CD14-positive monocyte (primary cell): ENCODE measurements at places on chromosomes 7 and 10. TPM values are rescaled to one million over a fixed set of nuclear protein-coding genes. Genes with fewer than 3 reads are reported as not detected.

GIMAP5 gene
- polyA plus RNA-seq = 17.1 TPM

ENKUR gene
- polyA plus RNA-seq = not detected

SDK1 gene
- 0.01 TPM in 1 of 2 replicates, not detected in the other for polyA plus RNA-seq

ABCB1 gene
- polyA plus RNA-seq = 0.24 TPM

FGFBP3 gene
- polyA plus RNA-seq = 0.30 TPM

FRMD4A gene
- not detected for polyA plus RNA-seq

PPP1R17 gene
- polyA plus RNA-seq = 2.0 TPM

ITGB8 gene
- polyA plus RNA-seq = 0.01 and 0.03 TPM in 2 replicates

RELN gene
- polyA plus RNA-seq = not detected

C10orf67 gene
- not detected in 2 replicates for polyA plus RNA-seq

PLCE1 gene
- not detected in 2 replicates for polyA plus RNA-seq

SLC26A3 gene
- polyA plus RNA-seq = not detected

MMD2 gene
- polyA plus RNA-seq = not detected

DENND2A gene
- not detected for polyA plus RNA-seq

TWIST1 gene
- not detected for polyA plus RNA-seq

WASHC2C gene
- 12.4 TPM for polyA plus RNA-seq

DOCK4 gene
- polyA plus RNA-seq = 1.3 TPM

SYNPO2L gene
- polyA plus RNA-seq = not detected

CCL24 gene
- polyA plus RNA-seq = not detected

ZKSCAN1 gene
- polyA plus RNA-seq = 24.3 TPM

C7orf57 gene
- polyA plus RNA-seq = not detected

GSDME gene
- not detected for polyA plus RNA-seq

CHN2 gene
- polyA plus RNA-seq = 26.6 TPM

PNPLA8 gene
- polyA plus RNA-seq = 80.0 TPM

SCART1 gene
- not detected for polyA plus RNA-seq

C10orf71 gene
- not detected in 2 replicates for polyA plus RNA-seq

CRHR2 gene
- polyA plus RNA-seq = not detected

ABHD11 gene
- polyA plus RNA-seq = 23.5 and 26.5 TPM in 2 replicates

ADAP1 gene
- 72.2 TPM for polyA plus RNA-seq

RBP4 gene
- 0.25 and 0.34 TPM in 2 replicates for polyA plus RNA-seq

ELFN1 gene
- polyA plus RNA-seq = not detected in 2 replicates

PTPN12 gene
- 11.8 TPM for polyA plus RNA-seq

FEZF1 gene
- not detected for polyA plus RNA-seq

PDE6C gene
- polyA plus RNA-seq = not detected

VWDE gene
- polyA plus RNA-seq = not detected

OR6B1 gene
- polyA plus RNA-seq = not detected in 2 replicates

CACNA2D1 gene
- not detected in 2 replicates for polyA plus RNA-seq
